ENCODE measurements at places on chromosomes 2 and 18. TPM values are rescaled to one million over a fixed set of nuclear protein-coding genes. Genes with fewer than 3 reads are reported as not detected.

DNA sequence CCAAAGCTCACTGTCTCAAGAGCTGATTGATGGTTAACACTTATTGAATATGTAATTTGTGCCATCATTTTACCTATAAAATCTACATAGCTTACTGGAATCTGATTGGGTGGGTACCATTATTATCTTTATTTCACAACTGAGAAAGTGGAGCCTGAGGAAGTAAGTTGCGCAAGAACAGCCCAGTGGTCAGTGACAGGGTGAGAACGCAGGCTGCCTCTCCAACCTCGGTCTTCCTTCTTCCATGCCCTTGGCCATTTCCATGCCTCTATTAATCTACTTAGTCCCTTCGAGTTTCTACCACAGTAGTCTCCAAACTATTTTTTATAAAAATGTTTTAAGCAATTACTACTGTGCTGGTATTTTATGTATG is 390.9 kb upstream of the VWC2L start:
- no peak for DNase-seq

DNA sequence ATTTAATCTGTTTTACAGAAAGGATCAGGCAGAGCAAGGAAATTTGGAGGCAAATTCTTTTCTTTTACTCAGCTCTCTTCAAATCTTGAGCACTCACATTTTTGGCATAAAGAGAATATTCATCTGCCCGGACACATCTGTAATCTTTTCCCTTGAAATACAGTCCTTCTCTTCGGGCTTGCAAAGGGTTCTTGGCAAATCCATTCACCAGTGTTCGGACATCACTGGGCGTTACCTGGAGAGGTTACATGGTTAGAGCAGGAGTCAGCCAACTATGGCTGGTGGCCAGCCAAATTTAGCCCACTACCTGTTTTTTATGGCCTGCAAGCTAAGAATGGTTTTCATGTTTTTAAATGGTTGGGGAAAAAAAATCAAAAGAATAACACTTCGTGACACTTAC is 2.1 kb downstream of the PFN4 start:
- no peak for DNase-seq

GRCh38 chr2:239256350-239256743 is 144.5 kb downstream of the HDAC4 start:
- DNase-seq: no peak

DNA sequence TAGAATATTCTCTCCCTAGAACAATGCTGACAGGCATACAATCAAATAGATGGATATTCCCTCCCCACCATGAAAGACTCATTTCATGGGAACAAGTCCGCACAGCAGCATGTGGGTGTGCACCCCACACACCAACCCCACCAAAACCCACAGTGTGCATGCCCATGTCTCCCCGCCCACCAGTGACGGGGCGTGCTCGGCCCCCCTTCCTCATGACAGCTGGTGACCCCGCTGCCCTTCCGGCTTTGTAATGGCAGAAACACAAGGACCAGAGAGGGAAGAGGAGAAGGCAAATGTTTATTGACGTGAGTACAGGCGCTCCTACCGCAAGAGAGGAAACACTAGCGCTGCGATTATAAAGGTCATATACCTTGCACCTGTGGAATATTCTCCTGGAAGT is 30.8 kb upstream of the ODC1 start:
- DNase-seq: no peak

DNA sequence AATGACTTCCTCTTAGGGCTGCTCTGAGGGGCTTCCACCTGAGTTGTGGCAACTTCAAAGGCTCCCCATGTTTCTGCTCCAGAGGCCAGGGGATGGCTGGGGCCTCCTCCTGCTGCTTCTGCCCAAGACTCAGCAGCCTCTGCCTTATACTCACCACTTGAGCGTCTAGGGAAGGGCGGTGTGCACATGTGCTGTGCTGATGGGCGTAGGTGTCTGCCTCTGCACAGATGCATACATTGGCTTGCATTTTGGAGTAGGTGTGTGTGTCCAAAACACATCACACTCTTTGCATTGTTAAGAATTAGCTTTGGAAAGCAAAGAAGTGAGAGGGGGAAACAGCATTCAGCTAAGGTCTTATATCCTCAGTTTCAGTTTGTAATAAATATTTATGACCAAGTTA is 85.2 kb downstream of the EN1 start:
- DNase-seq: no peak

DNA sequence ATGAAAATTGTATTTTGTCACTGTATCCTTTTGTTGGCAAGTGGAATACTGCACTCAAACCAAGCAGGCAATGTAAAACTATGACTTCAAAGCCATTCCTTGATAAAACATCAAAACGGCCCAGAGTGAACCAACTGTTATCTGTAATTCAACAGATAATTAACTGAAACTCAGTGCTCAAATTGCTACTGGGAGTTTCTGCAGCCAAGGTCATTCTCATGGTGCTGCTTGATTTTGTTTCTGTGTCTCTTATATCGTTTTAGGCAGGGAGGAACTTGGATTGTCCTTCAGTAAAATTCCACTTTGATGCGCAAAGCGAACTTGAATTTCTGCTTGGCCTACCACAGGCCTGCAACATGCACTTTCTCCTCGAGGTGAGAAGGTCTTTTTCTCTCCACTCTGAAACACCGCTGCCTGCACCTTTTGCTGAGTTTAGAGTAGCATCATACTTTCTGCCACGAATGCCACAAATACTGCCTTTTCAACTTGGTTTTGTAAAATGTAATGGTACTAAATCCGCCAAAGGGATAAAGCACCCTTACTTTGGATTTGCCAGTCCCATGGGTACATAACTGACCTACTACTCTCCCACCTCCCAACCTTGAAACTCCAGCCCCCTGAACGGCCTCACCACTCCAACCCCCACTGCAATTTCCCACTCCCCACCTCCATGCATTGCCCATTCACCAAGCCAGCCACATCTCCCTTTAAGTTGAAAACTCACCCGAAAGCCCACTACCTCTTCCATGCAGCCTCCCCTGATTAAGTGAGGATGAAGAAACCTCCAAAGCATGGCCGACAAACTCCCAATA is 204.7 kb downstream of the TGIF1 start:
- DNase-seq: no peak

- no peak for DNase-seq
Observed at GRCh38 chr2:69674316-69674670, 30.8 kb upstream of the AAK1 start.

DNA sequence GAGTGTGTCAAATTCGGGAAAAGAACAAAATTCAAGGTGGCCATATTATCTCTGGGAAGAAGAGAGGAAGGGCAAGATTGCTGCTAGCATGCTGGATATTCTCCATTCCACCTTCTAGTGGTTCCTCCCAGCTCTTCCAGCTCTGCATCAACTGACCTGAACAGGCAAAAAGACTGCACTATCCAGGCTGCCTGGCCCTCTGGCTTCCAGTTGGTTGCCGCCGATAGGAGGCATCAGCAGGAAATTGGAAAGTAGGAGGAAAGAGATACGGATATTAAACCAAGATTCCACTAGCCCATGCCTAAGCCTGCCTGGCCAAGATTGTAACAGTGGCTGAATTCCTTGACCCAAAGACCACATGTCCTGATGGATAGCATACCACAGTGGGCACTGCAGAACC is 1.7 kb upstream of the RTTN start:
- DNase-seq: no peak

GRCh38 chr2:160715428-160715827 is 221.8 kb upstream of the RBMS1 start:
- no peak for DNase-seq

- no peak for DNase-seq
Observed at GRCh38 chr2:205115511-205115910, 566.8 kb upstream of the NRP2 start.

- no peak for DNase-seq
Observed at GRCh38 chr18:62992877-62993365, 277.6 kb downstream of the PHLPP1 start.

DNA sequence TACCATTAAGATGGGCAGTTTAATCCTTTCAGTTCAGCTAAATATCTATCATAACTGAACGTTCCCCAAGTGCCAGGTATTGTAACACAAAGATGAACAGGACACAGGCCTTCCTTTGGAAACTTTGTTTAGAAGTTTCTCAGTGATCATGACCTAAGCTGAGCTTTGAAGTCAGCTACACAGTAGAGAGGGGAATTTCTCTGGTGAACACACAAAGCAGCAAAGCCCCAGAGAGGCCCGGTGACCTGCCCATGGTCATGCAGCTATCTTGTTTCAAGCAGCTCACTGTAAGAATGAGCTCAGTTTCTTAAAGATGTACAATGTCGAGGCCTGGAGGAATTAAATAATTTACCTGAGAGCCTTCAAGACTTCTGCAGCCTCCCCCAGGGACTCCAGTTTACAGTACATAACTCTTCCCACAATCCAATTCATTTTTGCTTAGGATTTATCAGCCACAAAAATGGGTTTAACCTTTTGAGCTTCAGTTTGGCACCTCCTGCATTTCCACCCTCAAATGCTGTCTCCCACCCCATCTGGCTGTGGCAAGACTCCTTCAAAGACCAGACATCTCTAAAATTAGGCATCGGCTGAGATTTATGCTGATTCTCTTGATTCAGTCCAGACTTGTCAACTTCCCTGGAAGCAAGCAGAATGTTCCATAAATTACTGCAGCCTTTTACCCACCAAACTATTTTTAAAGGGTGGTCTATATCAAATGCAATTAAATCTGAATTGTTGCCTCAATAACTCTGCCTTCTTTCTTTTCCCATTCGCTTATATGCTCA is 325.6 kb downstream of the TXNL1 start:
- no peak for DNase-seq

DNA sequence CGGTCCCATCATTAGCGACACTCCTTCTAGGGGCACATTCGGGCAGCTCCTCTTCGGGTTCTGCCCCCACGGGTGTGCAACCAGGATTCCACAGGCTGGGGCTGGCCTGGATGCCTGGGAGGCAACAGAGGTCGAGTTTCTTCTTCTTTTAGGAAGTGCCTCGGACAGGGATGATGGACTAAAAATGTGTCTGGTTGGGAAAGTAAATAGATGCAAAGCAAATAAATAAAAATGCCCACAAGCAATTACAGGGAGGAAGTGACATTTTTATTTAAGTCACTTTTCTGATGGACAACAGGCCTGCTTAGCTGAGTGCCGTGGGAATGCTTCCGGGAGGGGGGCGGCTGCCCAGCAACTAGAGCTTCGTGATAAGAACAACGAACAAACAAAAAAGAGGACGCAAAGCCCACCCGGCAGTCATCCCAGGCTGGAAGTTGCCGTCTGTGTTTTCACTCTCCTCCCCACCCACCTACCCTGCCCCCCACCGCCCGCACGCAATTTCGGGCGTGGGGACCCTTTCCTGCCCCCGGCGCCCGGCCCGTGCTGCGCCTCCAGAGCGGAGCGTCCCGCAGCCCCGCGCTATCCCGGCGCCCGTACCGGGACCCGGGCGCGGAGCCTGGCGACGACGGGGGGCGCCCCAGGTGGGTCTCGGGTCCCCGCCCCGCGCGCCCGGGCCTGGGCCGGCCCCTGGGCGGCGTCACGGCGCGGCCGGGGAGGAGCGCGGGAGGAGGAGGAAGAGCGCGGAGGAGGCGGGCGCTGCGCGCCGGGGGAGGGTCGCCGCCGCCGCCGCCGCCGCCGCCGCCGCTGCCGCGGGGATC is 412 bp upstream of the NCK2 start:
- peak; percentile 65 for DNase-seq

- no peak for DNase-seq
Observed at GRCh38 chr2:107285621-107286299, 399.8 kb upstream of the ST6GAL2 start.

GRCh38 chr18:24657444-24657842 is 197.0 kb downstream of the HRH4 start:
- no peak for DNase-seq

- DNase-seq: no peak
Observed at GRCh38 chr18:39037925-39038324, 1472.3 kb upstream of the CELF4 start.

DNA sequence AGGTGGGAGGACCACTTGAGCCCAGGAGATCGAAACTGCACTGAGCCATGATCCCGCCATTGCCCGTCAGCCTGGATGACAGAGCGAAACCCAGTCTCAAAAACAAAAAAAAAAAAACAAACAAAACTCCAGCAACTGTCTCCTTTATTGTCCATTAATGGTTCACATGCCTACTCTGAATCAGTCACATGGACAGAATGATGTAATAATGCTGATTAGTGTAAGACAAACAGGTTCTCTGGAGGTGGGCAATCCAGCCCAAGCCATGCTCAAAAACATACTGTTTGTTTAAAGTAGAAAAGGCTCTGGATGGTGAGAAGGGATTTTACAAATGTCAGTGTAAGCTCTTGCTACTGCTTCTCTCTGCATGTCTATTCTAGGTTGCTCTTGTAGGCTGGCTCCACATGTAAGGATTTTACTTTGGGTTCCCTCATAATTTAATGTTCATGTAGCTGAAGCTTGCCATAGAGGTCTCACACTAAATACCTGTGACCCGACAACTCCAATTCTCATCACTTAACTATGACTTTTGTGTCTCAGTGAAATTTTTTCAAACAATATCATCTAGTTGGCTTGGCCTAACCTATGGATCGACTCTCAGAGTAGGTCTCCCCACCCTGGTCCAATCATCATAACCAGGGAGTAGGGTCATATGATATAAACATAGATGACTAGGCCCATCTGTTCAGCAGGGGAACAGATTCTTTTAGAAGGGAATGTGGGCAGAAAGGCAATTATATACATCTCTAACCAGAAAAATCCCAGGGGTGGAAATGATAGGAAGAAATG is 83.9 kb upstream of the SLC39A10 start:
- DNase-seq: no peak

DNA sequence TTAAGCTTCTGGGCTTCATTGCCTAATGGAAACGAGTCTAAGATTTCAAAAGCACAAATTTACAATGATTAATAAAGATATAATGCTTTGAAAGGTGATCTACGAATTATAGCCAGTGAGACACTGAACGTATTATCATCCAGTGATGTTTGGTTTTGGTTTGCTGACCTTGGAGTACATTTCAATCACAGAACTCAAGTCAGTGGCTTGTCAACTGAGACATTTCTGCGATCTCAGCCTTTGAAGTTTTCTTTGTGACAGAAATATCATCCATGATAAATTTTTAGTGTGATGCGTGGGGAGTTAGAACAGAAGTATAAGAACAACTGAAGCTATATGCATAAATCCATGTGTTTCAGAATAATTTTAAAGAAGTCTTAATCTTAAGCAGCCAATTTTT is 263.8 kb downstream of the TCF4 start:
- DNase-seq: no peak

- no peak for DNase-seq
Observed at GRCh38 chr2:105882341-105882740, 137.6 kb downstream of the NCK2 start.

- no peak for DNase-seq
Observed at GRCh38 chr2:196263181-196263747, 91.9 kb upstream of the STK17B start.

GRCh38 chr2:108215794-108216211 is 24.0 kb upstream of the SULT1C3 start:
- peak; percentile 17 for DNase-seq

- DNase-seq: no peak
Observed at GRCh38 chr18:31241900-31242409, 76.0 kb upstream of the DSG1 start.

GRCh38 chr2:85826990-85827878 is 61.6 kb downstream of the ST3GAL5 start:
- DNase-seq: peak; percentile 82

GRCh38 chr2:12320027-12320734 is 396.6 kb upstream of the TRIB2 start:
- DNase-seq: no peak

The PRSS56 gene
- 0.16 TPM for total RNA-seq

The TCF4 gene
- total RNA-seq: 77.4 TPM

The LTBP1 gene
- total RNA-seq: 121 TPM

The CCDC68 gene
- 5.4 TPM for total RNA-seq

The NCKAP5 gene
- total RNA-seq: 5.8 TPM

The HOXD3 gene
- total RNA-seq: 1.1 TPM

The C1QL2 gene
- total RNA-seq: not detected

The MOCOS gene
- total RNA-seq: 0.97 TPM

The CNDP1 gene
- total RNA-seq: not detected

The SERPINB5 gene
- not detected for total RNA-seq

The SOX11 gene
- 0.21 TPM for total RNA-seq

Data from left cardiac atrium (tissue), 4 donors.